ENCODE measurements at places on chromosomes 13 and 19.

GRCh38 chr13:104895521-104895920 is 1639.9 kb downstream of the EFNB2 start:
- no peak for DNase-seq

DNA sequence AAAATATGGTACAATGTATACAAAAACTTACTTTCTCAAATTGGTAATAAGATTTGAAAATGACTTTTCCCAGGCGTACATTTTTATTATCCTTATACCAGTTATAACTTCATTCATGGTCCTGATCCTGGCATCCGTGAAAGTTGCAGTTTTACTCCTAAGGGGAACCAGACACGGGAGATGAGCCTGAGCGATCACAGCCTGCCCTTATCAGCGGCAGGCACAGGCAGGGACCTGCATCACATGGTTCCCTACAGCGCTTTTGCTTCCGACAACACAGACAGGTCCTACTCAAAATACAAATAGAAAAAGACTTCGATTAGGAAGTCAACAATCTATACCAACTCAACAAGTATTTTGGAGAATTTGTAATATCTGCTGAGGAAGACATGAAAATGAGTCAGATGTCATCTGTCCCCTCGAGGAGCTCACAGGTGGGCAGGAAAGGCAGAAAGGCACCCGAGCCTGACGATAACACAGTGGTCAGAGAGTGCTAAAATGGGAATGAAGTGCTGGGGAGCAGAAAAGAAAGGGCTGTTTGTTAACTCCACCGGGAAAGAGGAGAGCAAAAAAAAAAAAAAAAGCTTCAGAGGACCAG is 93.4 kb downstream of the ABCC4 start:
- DNase-seq = no peak

DNA sequence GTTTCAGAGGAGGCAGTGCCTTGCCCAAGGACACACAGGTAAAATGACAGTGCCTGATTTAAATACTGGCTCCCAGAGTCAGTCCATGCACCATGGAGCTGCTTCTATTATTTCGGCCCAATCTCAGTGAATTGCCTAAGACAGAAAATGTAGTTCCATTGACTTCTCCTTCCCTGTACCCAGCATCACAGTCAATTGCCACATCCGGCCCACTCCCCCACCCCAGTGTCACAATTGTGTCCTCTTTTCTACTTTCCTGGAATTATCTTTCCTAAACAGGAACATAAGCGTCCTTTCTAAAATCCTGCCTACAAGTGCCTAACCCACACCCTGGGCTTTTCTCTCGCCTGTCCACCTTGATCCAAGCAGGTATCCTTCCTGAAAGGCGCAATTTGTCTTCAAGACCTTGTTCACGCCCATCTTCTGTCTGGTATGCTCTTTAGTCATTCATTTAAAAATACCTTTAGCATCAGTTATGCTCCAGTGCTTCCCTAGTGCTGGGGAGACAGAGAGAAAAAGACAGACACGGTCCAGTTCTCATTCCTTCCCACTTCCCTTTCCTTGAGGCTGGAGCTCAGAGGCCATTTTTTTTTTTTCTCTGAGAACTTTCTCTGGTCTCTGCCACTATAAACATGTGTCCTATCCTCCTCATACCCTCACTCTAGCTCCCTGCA is 411.4 kb downstream of the LIG4 start:
- no peak for DNase-seq

GRCh38 chr19:56015756-56016155 is 29.2 kb downstream of the NLRP5 start:
- no peak for DNase-seq

DNA sequence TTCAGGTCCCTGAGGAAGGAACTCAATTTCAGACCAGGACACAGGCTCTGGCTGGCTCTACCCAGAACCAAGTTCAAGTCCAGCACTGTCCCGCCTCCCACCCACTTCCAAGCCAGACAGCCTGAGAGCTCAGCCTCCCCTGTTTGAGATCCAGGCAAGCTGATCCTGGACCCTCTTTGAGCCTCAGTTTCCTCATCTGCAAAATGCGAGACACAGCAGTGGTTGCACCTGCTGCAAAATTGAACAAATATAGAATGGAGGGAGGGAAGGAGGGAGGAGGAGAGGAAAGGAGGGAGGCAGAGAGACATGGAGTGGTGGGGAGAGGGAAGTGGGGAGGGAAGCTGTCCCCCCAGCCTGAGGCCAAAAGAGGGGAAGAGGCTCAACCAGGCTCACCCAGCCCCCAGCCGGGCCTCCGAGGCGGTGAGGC is 751 bp downstream of the TMEM221 start:
- DNase-seq = no peak

GRCh38 chr13:113058129-113058987 is 47.2 kb upstream of the F7 start:
- DNase-seq = no peak

GRCh38 chr19:2387367-2388288 is 27.6 kb downstream of the TMPRSS9 start:
- DNase-seq = no peak

DNA sequence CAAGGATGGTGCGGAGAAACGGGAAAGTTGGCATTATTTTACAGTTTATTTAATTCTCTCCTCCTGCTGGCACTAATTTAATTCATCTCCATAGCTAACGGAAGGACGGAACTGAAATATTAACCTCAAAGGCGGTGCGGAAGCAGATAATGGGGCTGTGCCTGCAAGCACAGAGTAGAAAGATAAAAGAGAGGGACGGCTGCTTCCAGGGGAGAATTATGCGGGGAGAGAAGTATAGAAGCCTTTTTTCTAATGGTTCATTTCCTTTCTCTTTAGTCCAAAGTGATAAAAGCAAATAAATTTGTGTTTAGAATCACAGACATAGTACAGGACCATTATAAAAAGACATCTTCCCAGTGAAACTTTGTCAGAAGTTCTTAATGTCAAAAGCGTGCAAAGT is 34.5 kb upstream of the UQCRFS1 start:
- DNase-seq = no peak

DNA sequence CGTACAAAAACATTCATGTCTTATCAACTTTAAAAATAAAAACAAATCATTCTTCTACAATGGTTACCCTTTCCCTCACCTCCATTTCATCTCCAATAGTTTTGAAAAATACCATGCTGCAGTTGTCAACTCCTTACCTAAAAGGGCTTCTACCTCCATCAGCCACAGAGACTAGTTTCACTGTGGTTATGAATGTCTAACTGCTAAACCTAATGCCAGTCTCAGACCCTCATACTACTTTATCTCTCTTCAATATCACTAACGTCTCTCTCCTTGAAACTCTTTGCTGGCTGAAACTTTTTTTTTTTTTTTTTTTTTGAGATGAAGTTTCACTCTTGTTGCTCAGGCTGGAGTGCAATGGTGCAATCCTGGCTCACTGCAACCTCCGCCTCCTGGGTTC is 27.1 kb downstream of the LNX2 start:
- no peak for DNase-seq

GRCh38 chr19:31402529-31403316 is 53.5 kb upstream of the TSHZ3 start:
- DNase-seq = no peak

- DNase-seq = no peak
These were observed 109.7 kb upstream of the RNF113B start for GRCh38 chr13:98286799-98287198.

- DNase-seq = no peak
These were observed 38.2 kb downstream of the TMTC4 start for GRCh38 chr13:100636441-100636840.

GRCh38 chr13:67763384-67763783 is 533.2 kb upstream of the PCDH9 start:
- no peak for DNase-seq

DNA sequence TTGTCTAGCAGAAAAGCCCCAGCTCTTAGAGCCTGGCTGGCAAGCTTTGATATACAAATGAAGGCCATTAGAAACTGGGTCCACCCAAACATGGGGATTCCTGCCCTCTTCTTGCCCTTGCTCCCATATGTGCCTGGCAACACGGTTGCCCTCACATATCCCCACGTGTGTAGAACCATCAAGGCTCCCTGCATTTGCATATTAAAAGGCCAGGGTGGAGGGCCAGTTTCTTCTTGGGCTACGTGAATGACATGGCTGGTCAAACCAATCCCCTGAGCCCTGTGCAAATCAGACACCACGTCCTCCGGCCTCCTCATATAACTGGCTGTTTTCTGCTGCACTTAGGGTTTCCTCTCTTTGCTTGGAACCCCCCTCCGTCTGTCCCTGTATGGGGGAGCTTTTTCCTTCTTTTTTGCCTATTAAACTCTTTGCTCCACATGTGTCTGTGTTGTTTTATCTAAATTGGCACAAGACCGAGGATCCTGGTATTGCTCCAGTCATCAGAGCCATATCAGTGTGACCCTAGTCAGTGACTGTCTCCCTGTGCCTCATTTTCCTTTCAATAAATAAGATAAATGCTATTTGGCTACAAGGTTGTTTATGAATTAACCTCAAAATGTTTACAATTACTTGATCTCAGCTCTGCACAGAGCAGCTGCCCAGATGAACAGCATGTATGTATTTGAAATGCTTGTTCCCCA is 30.3 kb upstream of the CEACAM1 start:
- DNase-seq = no peak

GRCh38 chr19:5961969-5962945 is 15.7 kb downstream of the RANBP3 start:
- no peak for DNase-seq

- no peak for DNase-seq
These were observed 535.0 kb downstream of the RFC3 start for GRCh38 chr13:34352958-34353357.

GRCh38 chr13:52127378-52127777 is 1.5 kb downstream of the NEK5 start:
- no peak for DNase-seq

GRCh38 chr13:103277959-103278694 is 211.9 kb upstream of the SLC10A2 start:
- DNase-seq = no peak

Measured in type B pancreatic cell (in vitro differentiated cells).